CD4-positive, alpha-beta T cell treated with Interleukin-2 at 100 ng/mL for 4 hours (primary cell): ENCODE measurements at places on chromosomes 13 and 19.

DNA sequence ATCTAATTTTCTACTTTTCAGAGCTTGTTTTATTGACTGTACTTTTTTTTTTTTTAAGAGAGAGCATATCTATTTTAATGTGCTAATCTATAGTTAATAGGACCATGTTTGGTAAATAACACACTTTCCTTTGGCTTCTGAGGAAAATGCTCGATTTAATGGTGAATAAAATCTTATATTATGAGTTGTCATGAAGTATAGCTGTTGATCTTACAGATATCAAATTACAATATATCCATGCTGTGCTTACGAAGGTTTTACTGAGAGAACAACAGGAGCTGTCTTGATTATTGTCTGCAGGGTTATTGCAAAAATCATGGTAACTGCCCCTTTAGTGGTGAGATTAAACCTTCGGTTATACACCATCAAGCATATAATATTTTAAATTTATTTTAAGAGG, 29.6 kb downstream of the URI1 start:
- DNase-seq = no peak

DNA sequence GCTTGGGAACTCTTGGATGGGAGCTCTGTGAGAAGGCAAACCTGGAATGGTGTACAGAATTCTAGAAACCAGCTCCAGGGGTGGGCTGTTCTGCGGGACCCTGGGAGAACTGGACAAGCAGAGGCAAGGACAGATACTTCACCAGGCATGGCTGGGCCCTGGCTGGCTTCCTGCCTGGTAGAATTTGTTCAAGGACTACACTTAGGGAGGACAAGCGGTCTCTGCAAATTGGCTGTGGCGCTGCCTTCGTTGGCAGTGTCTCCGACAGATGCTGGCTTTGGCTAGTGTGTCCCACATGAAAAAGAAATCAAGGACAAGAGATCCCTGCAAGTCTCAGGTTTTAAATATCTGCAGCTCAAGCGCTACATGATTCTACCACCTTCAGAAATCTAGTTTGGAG, 12.4 kb downstream of the CEBPG start:
- DNase-seq = no peak

DNA sequence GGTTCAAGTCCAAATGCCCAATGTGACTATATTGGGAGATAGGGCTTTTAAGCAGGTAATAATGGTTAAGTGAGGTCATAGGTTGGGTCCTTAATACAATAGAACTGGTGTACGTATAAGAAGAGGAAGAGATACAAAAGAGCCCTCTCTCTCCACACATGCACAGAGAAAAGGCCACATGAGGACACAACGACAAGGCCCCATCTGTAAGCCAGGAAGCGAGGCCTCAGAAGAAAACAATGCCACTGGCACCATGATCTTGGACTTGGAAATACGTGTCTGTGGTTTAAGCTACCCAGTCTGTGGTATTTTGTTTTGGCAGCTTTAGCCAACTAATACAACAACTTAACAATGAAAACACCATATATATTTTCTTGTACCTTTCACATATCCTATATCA, 23.4 kb upstream of the RFC3 start:
- no peak for DNase-seq

DNA sequence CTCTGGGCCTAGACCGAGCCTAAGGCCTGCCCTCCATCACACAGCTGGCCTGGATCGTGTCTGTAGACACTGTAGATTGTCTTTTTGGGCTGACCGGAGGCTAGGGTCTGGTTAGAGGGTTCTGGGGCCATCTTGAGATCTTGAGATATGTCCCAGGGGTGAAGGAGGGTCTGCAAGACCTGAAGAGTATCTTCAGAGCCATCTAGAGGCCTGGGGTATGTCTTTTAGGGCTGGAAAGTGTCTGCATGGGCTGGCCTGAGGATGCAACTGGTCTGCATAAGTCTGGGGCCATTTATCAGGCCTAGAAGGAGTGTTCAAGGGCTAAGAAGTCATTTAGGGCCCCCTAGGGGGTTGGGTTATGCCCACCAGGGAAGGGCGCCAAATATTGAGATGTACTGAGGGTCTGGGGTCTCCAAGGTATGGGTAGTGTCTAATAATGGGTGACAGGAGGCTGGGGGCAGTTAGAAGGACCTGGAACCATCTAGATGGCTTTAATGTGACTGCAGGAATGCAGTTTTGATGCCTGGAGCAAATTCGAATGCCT, 555 bp downstream of the SCAF1 start:
- DNase-seq = no peak

GRCh38 chr19:38891771-38892170, 7.6 kb downstream of the SIRT2 start:
- no peak for DNase-seq

DNA sequence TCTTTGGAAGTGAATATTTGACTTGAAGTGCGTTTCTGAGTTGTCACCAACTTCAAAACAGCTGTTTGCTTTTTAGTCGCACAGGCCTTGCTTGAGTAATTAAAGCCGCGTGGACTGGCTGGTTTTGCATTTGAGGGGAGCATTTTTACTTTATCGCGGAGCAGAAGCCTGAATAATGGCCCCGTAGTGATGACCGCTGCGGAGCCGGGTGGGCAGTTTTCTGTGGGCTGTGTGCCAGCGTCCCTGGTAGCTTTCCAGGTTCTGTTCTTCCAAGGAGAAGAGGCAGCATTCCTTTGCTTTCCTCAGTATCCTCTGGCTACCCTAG, 1.1 kb downstream of the NAA16 start:
- DNase-seq = peak; percentile 22
